ENCODE measurements at places on chromosomes 7 and 10.

GRCh38 chr10:124601431-124602120, 140.0 kb downstream of the LHPP start:
- no peak for DNase-seq

DNA sequence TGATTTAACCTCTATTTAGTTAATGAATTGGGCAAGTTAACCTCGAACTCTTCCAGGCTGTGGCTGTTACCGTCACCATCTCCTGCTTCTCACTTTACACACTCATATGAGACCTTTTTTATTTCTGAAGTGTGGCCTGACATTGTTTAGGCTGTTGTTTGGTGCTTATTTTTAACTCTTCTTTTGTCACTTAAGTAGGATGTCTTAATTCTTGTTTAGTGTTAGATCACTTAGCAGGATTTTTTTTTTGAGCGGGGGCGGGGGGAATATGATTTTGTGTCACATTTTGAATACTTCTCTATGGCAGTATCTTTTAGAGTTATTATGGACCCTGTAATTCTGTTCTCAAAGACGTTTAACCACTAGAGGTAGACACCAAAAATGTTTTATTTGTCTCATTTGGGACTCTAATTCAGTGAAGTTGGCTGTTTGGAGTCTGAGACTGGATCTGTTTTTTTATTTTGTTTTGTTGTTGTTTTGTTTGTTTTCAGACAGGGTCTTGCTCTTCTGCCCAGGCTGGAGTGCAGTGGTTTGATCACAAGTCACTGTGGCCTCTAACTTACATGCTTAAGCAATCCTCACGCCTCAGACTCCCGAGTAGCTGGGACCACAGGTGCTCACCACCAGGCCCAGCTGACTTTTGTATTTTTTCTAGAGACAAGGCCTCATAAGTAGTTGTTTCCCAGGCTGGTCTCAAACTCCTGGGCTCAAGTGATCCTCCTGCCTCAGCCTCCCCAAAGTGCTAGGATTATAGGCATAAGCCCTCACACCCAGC, 73.5 kb downstream of the CUX1 start:
- DNase-seq: no peak

GRCh38 chr7:126774077-126774476, 478.7 kb downstream of the GRM8 start:
- no peak for DNase-seq

GRCh38 chr10:128994598-128995143, 472.4 kb upstream of the MGMT start:
- no peak for DNase-seq

GRCh38 chr10:71093531-71093930, 118.8 kb upstream of the UNC5B start:
- no peak for DNase-seq

GRCh38 chr10:58017719-58018367, 249.9 kb downstream of the IPMK start:
- DNase-seq: peak; percentile 10

DNA sequence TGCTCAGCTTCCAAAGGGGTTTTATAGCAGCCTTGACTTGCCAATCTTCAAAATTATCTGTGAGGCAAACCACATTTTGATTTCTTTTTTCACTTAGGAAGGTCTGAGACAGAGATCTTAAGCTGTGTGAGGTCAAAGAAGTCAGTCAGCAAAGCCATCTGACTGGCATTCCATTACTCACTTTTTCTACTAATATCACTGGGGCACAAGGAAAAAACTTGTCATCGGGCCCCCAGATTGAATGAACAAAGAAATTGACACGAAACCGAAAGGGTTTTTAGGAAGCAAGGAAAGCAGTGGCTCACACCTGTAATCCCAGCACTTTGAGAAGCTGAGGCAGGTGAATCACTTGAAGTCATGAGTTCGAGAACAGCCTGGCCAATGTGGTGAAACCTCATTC, 78.5 kb upstream of the FRMD4A start:
- no peak for DNase-seq

- DNase-seq: no peak
These were observed 61.5 kb downstream of the HELLS start for GRCh38 chr10:94607111-94607510.

GRCh38 chr10:93917821-93918220, 24.0 kb downstream of the SLC35G1 start:
- no peak for DNase-seq

- no peak for DNase-seq
These were observed 967 bp downstream of the ELFN1 start for GRCh38 chr7:1670894-1671593.

DNA sequence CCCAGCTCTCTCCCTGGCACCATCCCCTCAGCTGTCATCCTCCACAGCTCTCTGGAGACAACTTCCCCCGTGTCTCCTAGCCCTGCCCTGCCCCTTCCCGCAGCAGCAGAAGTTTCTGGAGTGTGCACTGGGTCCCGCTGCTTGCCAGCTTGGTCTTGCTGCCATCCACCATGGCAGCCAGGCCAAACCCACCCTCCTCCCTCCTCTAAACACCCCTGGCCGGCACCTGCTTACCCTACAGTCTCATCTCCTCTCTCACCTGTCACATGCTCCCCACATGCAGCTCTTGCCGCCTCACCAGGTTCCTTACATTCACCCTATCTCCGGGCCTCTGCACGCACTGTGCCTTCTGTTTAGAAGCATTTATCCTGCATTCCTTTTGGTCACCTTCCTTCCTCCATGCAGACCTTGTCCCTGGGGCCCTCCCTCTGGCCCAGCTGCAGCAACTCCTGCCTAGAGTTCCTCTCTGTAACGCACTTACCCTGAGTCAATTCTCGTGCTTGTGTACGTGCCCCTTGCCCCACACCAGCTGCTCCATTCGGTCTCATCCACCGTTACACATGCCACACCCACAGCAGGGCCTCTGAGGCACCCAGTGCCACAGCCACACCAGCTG, 93.9 kb upstream of the RET start:
- no peak for DNase-seq

DNA sequence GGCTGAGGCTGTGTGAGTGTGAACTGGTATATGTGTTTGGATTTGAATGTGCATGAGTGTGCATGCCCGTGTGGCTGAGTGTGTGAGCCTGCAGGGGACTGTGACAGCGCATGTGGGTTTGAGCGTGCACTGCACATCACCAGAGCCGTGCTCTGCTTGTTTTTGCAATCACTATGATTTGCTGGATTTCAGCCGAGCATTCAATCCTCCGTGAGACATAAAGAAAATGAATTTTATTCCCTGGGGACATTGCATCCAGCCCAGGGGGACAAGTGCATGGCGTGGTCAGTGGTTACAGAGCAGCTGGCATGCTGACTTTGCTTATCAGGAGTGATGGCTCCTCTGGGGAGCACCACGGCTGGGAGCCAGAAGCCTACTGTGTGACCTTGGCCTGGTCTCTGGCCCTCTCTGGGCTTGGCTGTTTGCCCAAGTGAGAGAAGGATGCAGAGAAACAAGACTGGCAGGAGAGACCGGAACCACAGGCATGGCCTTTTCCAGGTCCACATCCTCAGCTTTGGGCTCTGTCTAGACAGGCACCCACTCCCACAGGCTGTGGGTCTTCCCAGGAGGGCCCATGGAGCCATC, 160.2 kb upstream of the UNC5B start:
- DNase-seq: no peak

DNA sequence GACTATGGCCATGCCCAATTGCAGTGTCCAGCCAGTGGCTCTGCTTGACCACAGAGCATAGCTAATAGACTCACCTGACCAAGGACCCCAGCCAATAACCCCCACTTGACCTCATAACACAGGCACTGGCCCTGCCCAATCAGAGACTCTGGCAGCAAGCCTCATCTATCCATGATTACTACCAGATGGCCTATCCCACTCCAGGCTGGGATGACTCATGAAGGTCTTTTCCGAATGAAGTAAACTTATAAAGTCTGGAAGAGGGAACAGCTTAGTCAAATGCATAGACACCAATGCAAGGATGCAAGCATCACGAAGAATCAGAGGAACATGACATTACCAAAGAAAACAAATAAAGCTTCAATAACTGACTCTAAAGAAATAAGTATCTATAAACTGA, 141.4 kb downstream of the TMEM168 start:
- no peak for DNase-seq

DNA sequence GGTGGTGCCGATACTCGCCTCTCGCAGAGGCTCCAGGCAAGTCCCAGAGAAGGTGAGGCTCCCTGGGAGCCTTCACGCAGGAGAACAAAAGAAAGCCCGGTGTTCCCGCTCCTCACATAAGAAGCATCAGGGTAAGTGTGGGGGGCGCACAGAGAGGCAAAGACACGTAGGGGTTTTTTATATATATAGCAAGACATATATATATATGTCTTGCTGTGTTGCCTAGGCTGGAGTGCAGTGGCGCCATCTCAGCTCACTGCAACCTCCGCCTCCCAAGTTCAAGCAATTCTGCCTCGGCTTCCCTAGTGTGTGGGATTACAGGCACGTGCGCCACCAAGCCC, 61.3 kb downstream of the PDIA4 start:
- no peak for DNase-seq

DNA sequence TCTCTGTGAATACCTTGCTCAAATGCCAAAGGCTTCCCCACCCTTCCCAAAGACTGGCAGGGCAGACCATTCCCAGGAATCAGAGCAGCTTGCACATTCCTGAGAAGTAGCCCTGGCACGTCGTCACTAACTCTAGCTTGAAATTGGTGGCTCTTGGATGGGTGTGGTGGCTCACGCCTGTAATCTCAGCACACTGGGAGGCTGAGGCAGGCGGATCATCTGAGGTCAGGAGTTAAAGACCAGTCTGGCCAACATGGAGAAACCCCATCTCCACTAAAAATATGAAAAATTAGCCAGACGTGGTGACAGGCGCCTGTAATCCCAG, 108.2 kb upstream of the MPP7 start:
- no peak for DNase-seq

GRCh38 chr10:51606825-51607462, 92.5 kb downstream of the CSTF2T start:
- no peak for DNase-seq

- DNase-seq: no peak
These were observed 420.4 kb downstream of the DNAJB6 start for GRCh38 chr7:157757211-157757610.

- DNase-seq: no peak
These were observed 90.0 kb downstream of the C1GALT1 start for GRCh38 chr7:7272294-7272693.

DNA sequence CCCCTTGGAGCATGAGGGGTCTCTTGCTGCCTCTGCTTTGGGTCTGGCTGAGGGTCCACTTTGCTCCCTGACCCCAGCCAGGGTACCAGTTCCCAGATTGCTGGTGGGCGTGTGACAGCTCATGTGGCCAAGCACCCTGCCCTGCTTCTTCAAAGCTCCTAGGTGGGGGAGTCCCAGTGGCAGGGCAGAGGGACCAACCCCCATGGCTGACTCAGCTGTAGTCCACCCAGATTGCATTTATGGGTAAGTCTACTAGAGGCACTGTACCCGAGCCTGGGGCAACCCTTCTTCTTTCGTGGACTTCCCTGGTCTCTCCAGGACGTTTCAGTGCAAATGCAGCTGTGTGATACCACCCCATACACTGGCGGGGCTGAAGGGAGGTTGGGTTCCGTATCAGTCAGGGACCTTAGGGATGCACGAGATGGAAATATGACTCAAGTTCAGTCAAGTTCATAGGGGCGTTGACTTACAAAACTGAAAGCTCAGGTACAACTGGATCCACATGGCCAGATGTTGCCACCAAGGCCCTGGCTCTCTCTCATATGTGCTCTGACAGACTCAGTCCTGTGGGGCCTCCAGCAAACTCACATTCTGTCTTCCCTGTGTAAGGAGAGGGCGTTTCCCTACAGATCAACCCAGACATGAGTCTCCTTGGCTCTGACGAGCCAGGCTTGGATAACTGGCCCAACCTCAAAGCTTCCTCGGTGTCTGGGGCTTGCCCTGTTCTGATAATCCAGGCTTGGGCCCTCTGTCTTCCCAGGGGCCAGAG, 13.6 kb downstream of the PTPRE start:
- no peak for DNase-seq

GRCh38 chr7:85094046-85094725, 92.7 kb downstream of the SEMA3D start:
- DNase-seq: no peak

DNA sequence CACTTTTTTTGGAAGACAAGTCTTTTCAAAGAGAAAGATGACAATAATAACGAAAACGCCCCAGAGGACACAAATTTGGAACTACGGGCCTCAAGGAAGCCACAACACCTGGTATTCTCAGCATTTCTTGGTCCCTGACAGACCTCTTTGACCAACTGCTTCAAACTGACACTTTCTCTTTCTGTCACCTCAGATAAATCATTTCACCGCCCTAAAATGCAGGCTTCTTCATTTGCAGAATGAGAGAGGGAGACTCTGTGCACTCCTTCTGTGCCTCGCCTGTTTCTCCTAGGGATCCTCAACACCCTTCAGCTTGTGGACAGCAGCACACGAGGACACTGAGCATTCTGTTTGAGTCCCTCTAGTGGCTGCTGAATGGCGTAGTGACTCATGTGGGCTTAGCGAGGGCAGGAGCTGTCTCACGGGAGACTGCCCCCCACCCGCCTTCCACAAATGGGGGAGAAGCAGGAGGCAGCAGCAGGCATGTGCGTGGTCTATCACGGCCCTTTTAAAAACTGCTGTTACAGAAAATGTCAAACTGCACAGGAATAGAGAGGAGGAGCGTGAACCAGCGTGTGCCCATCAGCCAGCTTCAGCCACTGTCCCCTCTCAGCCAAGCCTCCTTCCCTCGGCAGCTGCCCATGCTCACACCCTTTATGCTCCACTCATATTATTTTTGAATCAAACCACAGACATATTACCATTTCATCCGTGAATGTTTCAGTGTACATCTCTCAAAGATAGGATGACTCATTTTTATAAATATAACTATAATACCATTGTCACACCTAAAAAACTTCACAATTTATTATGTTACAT, 41.4 kb downstream of the GSDME start:
- no peak for DNase-seq

DNA sequence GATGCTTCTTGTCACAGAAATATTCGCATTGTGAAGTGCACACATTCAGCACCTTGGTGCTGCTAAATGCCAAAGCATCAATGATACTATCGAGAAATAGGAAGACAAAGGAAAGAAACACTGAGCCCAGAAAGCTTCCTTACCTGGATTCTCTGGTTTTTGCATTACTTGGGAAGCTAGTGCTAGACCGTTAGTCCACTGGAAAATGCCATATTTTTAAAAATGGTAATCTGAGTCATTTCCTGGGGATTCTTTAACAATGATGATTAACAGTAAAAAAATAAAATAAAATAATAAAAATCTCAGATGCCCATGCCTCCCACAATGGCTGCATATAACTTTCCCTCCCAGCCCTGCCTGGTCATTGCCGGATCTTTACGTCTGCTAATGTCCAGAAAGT, 420.1 kb upstream of the MGMT start:
- no peak for DNase-seq

Measured in MG63 (cell line).